ENCODE measurements at places on chromosomes 1 and 21.

GRCh38 chr1:117664314-117664713, 58.5 kb downstream of the TENT5C start:
- peak; percentile 84 for DNase-seq

DNA sequence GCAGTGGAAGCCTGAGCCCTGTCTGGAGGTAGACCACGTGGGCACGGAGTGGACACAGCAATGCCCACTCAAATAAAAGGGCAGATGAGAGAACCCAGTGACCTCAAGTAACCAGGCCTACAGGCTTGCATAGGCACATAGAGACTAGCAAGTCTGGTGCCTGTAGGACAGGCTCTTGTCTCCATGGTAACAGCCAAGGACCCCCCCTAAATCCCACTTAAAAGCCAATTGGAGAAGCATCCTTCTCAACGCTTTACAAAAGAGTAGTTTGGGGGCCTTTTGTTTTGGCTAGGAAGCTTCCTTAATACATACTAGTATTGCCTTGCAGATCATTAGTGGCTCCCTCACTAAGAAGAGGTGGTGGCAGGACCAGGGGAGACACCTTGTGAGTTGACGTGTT, 63.9 kb downstream of the VWA5B1 start:
- no peak for DNase-seq

- no peak for DNase-seq
Observed at GRCh38 chr1:230176871-230177411, 109.9 kb downstream of the GALNT2 start.

DNA sequence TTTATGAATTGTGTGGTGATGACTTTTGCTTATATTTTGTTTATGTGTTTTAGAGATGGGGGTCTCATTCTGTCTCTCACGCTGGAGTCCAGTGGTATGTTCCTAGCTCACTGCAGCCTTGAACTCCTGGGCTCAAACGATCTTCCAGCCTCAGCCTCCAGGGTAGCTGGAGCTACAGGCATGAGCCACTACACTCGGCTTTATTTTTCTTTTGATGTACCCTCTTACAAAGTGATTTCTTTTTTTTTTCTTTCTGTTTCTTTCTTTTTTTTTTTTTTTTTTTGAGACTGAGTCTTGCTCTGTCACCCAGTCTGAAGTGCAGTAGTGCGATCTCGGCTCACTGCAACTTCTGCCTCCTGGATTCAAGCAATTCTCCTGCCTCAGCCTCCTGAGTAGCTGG, 46.8 kb downstream of the CD247 start:
- no peak for DNase-seq

DNA sequence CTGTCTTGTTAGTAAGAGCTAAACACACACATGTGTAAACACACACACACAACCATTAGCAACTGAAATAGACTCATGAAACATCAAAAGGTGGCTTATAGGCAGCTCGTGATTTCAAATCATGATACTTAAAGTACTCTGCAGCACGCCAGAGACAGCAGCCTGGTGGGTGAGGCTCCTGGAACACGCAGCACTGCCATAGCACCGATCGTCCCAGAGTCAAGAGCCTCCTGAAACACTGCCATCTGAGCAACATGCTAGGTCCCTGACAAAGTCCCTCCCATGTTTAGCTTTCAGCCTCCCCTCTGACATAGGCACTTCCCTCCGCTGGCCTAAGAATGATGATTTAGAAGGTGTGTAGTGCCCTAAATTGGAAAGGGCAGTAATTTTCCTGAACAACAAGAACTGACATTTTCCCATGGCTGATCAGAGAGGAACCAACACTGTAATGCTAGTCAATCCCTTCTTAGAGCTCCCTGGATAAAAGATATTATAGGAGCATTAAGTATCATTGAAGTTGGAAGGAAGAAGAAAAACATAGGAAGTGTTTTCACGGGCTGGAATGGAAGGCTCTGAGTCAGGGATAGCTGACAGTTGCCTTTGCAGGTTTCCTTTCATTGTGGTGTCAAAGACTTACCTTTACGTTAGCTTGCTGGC, 14.1 kb upstream of the DPT start:
- DNase-seq = no peak

DNA sequence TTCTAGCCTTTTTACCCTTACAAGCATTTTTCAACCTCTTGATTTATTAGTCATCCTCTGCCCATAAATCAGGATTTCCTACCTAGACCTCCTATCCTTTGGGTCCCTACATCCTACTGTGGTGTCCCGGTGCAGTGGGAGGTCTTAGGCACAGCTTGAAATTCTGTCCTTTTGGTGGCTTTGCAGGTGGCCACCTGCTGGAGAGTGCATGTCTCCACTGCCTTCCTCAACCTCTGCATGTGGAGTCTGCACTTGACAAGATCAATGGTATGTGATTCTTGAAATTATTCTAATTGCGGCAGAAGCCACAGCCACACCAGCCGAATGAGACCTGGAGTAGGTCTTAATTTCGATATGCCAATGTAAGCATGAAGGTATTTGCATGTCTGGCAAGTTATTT, 11.4 kb upstream of the KCNA3 start:
- DNase-seq = peak; percentile 14

DNA sequence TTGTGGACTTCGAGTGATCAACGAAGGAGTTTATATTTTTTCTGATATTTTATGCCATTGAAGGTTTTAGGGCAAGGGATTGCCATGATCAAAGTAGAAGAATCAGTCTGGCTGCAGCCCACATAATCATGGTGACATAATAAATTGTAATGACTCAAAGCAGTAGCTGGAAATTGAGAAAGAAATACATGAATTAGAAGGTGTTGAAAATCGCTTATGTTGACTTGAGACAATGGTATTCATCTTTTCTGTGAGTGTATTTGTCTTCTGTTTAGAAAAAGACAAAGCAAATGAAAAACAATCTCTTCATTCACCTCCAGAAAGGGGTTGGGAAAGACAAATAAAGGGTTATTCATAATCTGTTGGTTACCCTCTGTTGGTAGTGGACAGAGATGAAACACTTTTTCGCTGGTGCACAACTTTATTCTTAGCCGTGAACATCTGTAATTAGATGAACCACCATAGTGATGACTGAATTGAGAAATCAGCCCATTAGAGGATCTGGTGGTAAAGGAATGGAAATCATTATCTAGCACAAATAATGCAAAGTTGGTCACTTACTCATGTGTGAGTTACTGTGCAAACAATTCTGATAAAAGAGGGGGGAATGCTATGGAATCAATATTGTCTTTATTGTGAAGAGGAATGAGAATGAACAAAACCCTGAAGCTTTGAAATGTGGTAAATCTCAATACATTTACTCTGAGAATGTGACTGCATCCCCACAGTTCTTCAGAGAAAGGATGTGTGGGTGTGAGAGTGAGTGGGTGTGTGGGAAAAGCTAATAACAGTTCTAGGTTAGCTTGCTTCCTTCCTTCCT, 121.8 kb downstream of the NTNG1 start:
- no peak for DNase-seq

DNA sequence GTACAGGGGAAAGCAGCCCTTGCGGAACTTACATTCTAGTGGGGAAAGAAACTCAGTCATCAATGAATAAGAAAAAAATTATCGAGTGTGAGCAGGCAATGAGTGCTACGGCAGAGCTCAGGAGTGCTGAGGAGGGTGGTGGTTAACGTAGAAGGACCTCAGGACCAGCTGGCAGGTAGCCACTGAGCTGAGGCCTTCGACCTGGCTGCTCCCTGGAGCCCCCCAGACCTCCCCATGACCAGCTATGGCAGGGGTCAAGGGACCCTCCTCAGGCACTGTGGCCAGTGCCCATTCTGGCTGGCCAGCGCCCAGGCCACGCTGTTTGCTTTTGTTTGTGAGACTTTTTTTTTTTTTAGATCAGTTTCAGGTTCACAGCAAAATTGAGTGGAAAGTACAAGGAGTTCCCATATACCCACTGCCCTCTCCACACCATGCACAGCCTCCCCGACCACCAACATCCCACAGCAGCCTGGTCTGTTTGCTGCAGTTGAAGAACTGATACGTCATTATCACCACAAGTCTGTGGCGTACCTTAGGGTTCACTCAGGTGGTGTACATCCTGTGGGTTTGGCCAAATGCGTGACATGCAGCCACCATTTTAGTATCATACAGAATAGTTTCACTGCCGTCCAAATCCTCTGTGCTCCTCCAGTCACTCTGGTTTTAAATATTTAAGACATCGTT, 11.8 kb upstream of the TTC22 start:
- peak; percentile 59 for DNase-seq

DNA sequence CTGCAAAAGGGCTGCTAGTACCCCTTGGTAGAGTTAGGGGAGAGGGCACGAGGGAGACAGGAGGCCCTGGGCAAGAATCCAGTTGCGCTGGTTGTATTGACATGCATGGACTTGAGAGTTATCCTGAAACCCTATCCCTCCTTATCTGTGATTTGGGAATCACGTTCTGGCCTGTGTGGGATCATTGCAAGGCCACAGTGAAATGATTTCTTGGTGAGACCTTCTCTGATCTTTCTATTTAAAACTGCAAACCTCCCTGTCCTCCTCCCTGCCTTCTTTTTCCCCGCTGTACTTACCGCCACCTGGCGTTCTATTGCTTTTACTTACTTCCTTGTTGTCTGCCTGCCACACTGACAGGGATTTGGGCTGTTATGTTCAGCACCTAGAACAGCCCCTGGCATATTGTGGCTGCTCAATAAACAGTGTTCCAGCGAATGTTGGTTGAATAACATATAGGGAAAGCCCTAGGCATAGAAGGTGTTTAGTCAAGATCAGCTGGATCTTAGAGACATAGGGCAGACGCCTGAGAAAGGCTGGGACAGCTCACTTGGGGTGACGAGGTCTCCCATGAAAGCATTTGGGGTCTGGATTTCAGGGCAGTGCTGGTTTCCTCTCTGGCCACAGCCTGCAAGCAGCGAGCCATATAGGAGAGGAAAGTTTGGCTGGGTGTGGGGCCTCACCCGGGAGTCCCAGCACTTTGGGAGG, 25.6 kb downstream of the ALPL start:
- DNase-seq = peak; percentile 41

DNA sequence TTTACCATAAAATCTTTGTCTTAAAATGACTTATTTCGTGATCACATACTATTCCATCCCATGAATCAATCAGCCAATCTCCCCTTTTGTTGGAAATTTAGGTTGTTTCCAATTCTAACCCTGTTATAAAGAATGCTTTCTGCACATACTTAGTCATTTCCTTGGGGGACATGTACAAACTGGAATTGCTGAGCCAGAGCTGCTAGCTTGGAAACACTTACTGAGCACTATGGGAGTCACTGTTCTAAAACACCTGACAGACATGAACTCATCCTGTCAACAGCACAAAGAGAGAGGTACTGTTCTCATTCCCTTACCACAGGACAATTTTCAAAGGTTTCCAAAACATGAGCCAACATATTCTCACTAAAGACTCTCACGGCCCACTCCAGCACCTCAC, 32.1 kb downstream of the AK2 start:
- DNase-seq = no peak

DNA sequence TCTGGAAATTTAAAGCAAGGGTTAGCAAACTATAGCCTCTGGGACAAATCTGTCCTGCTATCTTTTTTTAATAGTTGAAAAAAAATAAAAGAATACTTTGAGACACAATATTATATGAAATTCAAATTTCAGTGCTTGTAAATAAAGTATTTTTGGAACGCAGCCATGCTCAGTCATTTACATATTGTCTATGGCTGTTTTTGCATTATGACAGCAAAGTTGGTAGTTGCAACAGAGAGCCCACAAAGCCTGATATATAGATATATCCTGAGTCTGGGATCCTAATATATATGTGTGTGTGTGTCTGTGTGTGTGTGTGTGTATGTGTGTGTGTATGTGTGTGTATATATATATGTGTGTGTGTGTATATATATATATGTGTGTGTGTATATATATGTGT, 20.8 kb downstream of the SSR2 start:
- no peak for DNase-seq

DNA sequence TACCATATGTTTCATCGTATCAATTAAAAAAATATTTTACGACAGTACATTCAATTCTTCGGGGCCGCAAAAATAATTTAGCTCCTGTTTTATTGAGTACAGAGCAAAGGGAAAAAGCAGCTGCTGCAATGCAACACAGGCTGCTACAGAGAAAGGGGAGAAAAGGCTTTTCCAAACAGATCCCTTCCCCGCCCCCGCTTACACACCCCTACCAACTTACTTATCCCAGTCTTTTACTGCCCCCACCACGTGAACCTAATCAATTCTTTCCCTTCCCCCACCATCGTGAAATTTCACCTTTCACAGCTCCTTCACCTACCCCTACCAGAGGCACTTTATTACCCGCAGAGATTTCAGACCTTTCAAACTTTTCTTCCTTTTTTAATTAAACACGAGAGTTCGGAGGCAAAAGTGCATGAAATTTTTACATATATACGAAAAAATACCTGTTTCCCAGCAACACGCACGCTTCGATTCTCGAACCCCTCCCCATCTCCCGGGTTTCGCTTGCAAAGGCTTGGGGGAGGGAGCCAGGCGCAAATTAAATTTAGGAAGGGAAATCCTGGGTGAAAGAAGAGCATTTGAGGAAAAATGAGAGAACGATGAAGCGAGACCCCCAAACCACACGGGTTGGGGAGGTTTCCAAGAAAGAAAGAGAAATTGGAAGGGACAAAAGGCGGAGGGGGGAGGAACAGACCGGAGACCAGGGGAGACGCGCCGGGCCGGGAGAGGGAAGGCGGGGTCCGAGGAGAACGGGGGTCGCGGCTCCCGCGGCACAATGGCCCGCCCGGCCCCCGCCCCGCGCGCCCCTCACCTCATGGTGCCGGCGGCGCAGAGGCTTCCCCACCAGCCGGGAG, 823 bp downstream of the ENAH start:
- DNase-seq = no peak

GRCh38 chr1:87478231-87478630, 149.6 kb downstream of the LMO4 start:
- no peak for DNase-seq

GRCh38 chr1:8448911-8449661, 131.2 kb downstream of the SLC45A1 start:
- no peak for DNase-seq

DNA sequence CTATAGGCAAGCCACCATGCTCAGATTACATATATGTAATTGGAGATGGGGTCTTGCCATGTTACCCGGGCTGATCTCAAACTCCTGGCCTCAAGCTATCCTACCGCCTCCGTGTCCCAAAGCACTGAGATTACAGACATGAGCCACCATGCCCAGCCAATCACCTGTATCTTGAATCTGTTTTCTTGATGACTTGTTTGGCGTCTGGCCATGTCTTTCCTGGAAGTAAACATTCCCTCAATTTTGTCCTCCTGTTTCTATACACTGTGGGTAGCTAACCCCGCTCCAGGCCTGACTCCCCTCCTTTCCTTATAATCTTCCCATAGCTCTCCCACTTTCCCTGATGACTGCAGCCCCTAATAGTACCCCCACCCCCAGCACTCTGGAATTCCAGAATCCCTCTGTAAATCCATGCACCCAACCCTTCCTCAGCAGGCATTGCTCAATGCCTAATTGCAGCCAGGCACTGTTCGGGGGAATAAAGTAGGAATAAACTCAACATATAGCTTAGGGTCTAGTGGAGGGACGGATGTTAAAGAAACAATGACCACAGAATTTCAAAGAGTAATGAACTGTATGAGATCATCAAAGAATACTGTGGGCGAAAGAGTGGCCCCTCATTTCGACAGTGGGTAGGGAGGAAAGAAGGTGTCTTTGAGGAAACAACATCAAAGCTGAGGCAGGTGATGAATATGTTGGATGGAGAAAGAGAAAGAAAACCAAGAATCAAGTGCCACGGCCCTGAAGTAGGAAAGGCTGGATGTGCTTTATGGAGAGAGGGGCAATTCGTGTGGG, 161.5 kb downstream of the ADSS2 start:
- no peak for DNase-seq
